ENCODE measurements at places on chromosomes 2 and 18.

DNA sequence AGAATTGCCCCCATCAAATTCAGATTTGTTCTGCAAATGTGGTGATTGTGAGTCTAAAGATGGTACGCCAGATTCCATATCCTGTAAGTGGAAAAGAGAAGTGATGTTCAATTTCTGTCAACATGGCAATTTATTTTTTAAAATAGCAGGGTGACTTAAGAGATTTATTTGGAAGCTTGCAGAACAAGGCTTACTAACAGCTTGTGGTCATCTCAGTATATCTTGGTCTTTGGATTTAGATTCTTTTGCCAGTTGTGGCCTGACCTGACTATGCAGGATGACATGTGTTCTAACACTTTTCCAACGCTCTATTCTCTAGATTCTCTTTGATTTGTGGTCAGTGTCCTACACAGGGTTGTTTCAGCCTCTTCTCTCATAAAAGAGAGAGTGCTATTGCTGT is 74.4 kb downstream of the MAP3K20 start:
- no peak for DNase-seq

DNA sequence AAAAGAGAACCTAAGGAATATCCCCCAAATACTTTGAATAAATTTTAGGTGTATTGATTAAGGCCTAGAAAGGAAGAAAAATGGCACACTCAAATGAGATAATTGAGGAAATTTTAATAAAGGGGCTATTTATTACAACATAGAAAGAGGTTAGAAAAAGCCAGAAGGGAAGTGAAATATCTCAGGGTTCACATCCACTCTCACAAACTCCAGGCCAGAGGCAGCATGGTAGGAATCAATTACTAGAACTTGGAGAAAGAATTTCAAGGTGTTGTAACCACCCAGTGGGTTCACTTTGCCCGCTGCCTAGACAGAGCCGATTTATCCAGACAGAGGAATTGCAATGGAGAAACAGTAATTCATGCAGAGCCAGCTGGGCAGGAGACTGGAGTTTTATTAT is 617.5 kb upstream of the ACVR2A start:
- DNase-seq = no peak

DNA sequence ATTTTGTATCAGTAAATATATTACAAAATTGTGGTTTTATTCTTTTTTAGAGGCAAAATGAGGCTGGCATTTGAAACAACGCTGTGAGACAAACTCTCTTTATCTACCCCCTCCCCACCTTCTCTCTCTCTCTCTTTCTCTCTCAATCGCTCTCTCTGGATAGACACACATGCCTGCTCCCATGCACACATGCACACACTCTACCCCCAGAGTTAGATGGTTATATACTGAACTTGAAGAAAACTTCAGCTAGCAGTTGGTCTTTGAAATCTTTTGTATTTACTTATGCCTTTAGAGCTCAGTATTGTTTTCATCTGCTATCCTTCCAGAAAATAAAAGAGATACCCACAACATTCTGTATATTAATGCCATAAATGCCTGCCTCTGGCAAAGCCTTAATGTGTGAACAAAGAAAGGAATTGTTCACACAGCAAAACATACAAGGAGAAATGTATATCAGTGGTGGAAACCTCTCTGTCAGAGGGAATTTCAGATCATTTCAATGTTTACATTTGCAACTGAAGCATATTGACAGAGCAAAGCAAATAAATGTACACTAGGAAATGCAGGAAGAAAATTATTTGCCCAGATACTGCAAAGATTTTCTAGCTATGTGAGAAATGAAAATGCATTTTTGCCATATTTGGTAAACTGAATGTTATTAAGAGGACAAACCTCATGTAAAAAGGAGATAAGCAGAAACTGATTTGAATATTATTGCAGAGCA is 217.0 kb upstream of the UBE2E3 start:
- DNase-seq = no peak

GRCh38 chr2:30798536-30798991 is 8.7 kb downstream of the CAPN13 start:
- no peak for DNase-seq

DNA sequence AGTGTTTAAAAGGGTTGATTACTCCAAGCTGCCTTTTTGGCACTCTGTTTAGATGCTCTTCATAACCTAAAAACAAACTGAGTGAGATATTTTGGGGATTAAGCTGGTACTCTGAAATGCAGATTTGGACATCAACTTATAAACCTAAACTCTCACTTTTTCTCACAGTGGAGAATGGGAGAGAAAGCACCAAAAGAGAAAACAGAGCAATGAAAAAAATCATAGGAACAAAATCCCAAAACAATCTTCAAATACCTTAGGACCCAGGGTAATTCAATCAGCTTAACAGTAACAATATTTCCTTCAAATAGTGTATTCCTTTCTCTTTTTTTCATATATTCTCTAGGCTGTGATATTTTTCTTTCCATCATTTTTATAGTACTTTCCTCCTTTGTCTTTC is 11.5 kb downstream of the LRP1B start:
- DNase-seq = no peak

- DNase-seq = no peak
Observed at GRCh38 chr18:12769644-12770440, 67.0 kb downstream of the PSMG2 start.

- DNase-seq = no peak
Observed at GRCh38 chr2:30368258-30368657, 78.8 kb upstream of the LCLAT1 start.

GRCh38 chr2:29509397-29509796 is 394.2 kb downstream of the CLIP4 start:
- DNase-seq = no peak

GRCh38 chr2:189048189-189048588 is 74.0 kb downstream of the COL3A1 start:
- DNase-seq = no peak

- no peak for DNase-seq
Observed at GRCh38 chr18:8455661-8456614, 153.3 kb upstream of the RAB12 start.

DNA sequence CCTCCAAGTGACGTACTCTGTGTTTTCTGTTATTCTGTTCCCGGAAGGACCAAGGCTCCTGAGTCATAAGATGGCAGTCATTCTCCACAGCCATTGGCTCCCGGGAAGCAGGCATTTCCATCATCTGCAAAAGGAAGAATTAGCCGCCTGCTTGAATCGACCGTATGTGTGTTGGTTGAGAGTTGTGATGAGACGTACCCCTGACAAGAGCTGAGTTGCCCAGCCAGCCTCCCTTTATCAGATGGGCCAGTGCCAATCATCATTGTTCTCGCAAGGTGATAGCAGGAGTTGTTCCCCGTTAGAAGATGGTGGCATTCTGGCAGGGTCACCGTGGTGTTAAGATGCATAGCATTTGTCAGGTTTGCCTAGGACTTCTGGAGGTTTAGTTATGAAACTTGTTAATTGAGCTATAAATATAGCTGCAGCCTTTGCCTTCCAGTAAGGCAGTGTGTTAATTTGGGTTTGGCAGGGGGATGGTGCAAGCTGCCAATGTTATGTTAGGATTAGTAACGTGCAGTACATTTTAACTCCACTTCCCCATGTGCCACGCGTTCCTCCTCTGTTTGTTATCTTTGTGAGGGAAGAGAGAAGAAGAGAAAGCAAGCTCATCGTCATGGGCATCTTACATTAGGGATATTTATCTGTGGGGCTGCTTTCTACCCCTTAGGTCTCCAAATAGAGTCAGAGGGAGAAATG is 652.7 kb upstream of the FANCL start:
- no peak for DNase-seq

GRCh38 chr18:76389716-76390115 is 105.3 kb downstream of the ZNF516 start:
- no peak for DNase-seq

GRCh38 chr2:85697096-85697495 is 2.9 kb downstream of the GNLY start:
- DNase-seq = no peak

GRCh38 chr2:96831679-96832078 is 12.1 kb downstream of the ANKRD23 start:
- DNase-seq = no peak

DNA sequence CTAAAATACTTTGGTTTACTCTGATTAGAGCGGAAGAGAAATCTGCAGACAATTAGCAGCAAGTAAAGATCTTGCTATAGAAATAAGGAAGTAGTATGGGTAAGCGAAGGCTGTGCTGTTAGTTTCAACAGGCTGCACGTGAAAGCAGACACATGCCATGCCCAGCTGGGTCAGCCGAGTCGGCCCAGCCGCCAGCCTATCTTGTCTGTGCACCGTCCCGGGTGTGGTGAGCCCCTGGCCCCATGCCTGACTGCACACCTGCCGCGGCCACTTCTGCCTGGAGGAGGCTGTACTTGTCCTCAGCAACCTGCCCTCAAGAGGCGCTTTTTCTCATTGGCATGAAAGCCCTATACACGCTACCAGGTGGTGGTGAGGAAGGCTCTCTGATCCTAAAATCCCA is 185.5 kb downstream of the SEPTIN10 start:
- no peak for DNase-seq

DNA sequence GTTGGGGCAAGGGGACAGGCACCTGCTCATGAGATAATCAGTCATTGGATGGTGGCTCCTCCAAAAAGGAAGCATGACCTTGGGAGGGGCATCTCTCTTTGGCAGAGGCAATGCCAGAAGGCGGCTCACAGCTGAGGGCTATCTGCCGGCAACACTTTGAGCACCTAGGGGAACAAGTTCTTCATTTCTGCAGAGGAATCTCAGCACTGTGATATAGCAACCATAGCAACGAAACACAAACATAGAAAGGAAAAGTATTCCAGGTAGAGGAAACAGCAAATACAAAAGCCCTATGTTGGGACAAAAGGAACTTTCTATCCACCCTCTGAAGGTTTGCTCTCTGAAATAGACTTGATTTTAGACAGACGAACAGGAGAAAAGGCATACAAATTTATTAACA is 89.1 kb upstream of the NEDD4L start:
- no peak for DNase-seq

- peak; percentile 13 for DNase-seq
Observed at GRCh38 chr18:46497129-46497528, 159.9 kb downstream of the LOXHD1 start.

DNA sequence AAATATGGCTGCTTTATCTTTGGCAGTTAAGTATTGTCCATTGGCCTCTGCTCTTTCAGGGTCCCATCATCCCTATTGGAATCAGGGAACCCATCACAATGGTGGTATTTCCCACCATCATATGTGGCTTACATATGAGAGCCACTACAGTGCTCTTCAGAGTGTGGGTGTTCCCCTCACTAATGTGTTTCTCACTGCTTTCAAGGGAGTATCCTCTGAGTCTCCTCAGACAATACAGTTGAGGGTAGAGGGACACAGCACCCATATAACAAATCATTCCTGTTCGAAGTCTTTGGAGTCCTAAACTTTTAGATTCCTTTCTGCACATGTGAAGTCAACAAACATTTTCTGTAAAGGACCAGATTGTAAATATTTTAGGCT is 48.8 kb upstream of the DNAJC10 start:
- no peak for DNase-seq

DNA sequence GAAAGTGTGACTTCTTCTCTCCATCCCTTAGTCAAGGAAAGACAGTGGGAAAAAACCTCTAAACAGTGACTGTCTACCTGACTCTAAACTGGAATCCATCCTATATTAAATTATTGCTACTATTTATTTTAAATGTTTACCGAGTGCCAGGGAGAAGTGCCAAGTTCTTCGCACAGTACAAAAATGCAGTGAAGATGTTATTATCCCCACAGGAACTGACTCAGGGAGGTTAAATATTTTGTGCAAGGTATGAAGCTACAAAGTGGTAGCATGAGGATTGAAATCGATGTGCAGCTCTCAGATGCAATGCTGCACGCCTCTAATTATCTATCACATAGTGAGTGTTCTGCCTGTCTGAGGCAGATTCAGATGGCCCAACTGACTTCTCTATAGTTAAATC is 91.1 kb downstream of the MEP1B start:
- DNase-seq = no peak

GRCh38 chr2:186590759-186591505 is 1.1 kb downstream of the ITGAV start:
- no peak for DNase-seq

- DNase-seq = no peak
Observed at GRCh38 chr18:50190236-50190635, 4.7 kb downstream of the MYO5B start.

DNA sequence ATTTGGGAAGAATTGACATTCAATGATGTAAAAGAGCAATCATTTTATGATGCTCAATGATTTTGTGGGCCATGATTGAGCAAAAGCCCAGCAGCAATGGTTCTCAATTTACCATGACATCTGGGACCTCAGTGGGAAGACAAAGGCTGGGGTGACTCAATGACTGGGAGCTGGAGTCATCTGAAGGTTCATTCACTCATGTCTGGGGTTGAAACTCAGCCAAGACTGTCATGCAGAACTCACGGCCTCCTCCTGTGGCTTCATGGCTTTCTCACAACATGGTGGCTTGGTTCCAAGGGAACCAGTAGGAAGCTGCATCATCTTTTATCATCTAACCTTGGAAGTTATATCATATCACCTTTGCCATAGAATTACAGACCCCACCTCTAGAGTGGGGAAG is 45.1 kb upstream of the CD226 start:
- no peak for DNase-seq

DNA sequence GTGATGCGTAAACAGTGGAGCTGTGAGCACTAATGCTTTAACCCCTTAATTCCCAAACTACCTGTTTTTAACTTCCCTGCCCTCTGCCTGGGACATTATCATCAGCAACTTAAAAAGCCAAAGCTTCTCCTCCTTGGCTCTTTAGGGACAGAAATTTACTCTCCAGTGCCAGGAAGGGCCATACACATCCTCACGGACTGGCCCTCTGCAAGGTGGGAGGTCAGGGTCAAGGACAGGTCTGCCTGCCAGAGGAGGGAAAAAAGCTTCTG is 21.5 kb downstream of the KCTD1 start:
- no peak for DNase-seq

DNA sequence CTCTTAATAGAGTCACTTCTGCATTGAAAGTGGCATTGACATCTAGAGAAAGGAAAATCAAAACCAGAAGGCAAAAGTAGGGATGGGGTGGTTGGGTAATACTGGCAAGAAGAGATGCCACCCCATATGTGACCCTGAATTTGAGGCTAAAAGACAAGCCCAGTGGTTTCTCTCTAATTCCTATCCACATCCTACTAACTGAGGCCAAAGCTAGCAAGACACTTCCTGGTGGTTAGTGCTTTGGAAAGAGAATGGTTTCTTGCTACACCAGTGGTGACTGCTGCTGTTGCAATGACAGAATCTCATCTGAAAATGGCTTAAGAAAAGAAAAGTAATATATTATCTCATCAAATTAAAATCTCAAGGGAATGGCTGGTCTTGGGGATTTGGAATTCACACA is 640.6 kb downstream of the EPHA4 start:
- no peak for DNase-seq
